Right lobe of liver (tissue), 6 donors: ENCODE measurements at places on chromosomes 2 and 18. TPM values are rescaled to one million over a fixed set of nuclear protein-coding genes. Genes with fewer than 3 reads are reported as not detected.

The TWIST2 gene
- 0.15 TPM for total RNA-seq

The SCYGR4 gene
- not detected for total RNA-seq

The TWSG1 gene
- total RNA-seq, result 11.3 TPM

The OSR1 gene
- 0.51 TPM for total RNA-seq

The ANTXR1 gene
- 3.0 TPM for total RNA-seq

The LAMA3 gene
- 1.3 TPM for total RNA-seq

The ABCG5 gene
- 54.0 TPM for total RNA-seq

The MAPK4 gene
- 7.3 TPM for total RNA-seq

The EXOC6B gene
- total RNA-seq, result 8.9 TPM

The SRD5A2 gene
- total RNA-seq, result 7.5 TPM

The MGAT4A gene
- total RNA-seq, result 12.4 TPM

The DNER gene
- not detected for total RNA-seq

The TUBA4B gene
- total RNA-seq, result 0.43 TPM

The PSMA8 gene
- not detected for total RNA-seq
